Activated T-cell treated with anti-CD3 and anti-CD28 coated beads, Interleukin-2, amount 50 U/mL, for 24 hours (primary cell): ENCODE measurements at places on chromosomes 11 and 22.
A peak's percentile ranks its signal among the peaks of the same experiment; 100 is the strongest.

- no peak for DNase-seq
Measured at GRCh38 chr22:49404576-49405241, 423.0 kb downstream of the BRD1 start.

- DNase-seq = no peak
Measured at GRCh38 chr11:123073343-123074057, 11.6 kb upstream of the HSPA8 start.

DNA sequence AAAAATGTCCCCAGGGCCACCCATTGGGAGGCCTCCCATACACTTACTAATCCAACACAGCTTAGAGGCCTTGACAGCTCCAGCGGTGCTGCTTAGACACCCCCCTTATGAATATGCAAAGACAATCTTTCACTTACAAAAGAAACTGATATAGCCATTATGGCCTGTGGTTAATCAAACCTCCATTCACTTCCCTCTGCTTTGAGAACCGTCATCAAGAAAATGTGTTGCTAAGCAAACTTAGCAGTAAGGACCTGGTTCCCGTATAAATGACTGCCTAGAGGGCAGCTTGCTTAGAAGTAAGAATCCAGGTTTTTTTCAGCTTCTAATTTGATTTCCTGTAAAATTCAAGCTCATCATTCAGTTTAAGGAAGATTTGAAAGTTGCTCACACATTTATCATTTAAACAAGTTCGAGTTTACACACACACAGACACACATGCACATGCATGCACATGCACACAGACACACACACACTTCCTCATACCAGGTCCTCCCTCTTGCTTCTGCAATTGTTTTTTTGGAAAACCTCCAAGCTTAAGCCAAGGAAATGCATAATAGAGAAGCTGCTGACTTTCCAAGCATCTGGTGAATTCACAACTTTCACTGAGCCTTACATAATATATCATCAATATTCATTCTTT is 137.7 kb upstream of the BLID start:
- DNase-seq = no peak

- peak; percentile 87 for DNase-seq
Measured at GRCh38 chr11:64152841-64153691, 12.8 kb downstream of the MACROD1 start.

- DNase-seq = no peak
Measured at GRCh38 chr11:70314730-70315129, 44.2 kb downstream of the PPFIA1 start.

GRCh38 chr11:31822175-31822926 is 11.2 kb upstream of the PAX6 start:
- no peak for DNase-seq

- DNase-seq = no peak
Measured at GRCh38 chr22:30474683-30475424, 3.0 kb upstream of the SEC14L3 start.

- no peak for DNase-seq
Measured at GRCh38 chr11:12680246-12680939, 6.2 kb downstream of the TEAD1 start.

GRCh38 chr11:60914633-60915247 is 782 bp downstream of the TMEM109 start:
- DNase-seq = peak; percentile 70

- DNase-seq = no peak
Measured at GRCh38 chr11:73475549-73476095, 99.4 kb downstream of the RELT start.

DNA sequence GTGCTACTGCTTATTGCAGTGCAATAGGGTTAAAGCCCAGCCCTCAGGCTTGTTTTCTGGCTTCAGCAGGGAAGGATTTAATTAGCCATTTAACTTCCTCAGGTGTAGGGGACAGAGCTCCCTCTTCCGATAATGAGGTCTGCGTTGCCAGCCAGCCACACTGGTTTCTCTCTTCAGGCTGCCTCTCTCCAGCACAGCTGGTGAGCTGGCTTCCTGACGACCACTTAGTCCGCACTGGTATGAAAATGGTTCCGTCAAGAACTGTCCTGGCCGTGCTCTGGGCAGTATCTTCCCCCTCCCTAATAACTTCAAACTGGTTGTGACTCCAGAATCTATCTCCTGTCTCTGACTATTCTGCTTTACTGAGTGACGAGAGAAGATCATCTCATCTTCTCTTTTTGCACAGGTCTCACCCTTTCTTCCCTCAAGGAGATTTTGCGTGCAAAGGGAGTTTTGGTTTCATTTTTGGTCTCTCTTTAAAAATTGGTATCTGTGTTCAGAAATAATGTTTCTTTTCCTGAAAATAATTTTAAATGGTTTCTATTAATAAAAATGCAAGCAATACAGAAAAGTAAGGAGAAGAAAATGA is 49.2 kb downstream of the CNTN5 start:
- DNase-seq = no peak

- DNase-seq = no peak
Measured at GRCh38 chr11:14253421-14253820, 105.6 kb downstream of the RRAS2 start.

- DNase-seq = no peak
Measured at GRCh38 chr11:99316776-99317520, 296.2 kb downstream of the CNTN5 start.

DNA sequence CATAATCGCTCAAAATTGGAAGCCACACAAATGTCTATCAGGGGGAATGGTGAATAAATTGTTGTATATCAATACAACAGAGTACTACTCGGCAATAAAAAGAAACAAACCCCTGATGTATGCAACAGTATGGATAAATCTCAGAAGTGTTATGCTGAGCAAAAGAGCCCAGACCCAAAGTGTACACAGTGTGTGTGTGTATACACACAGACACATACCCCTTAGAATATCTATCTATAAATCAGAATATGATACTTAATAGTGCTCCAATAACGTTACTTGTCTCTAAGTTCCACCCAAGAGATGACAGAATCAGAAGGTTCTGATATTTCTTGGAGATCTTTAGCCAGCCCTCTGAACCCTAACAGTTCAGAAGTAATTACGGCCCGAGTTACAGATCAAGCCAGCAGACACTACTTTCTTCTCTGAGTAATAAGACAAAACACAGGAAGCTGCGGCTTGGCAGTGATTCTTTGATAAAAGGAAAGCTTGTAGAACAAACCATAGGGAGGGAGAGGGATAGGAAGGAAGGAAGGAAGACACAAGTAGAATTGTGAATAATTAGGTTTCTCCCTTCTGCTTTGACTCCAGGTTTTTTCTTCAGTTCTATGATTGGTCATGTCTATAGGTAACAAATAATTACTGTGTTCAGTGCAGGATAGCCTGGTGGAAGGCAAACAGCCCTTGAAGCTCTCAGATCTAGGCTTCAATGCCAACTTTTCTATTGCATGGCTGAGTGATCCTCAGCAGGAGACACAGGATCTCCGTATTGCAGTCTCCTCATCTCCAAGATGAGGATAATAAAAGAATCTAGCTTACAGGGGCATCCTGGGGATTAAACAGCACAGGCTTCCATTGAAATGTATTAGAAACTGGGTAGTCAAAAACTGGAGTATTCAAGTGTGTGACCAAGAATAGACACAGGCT is 75.6 kb upstream of the TEAD1 start:
- no peak for DNase-seq

- no peak for DNase-seq
Measured at GRCh38 chr22:28714043-28714628, 27.5 kb downstream of the CHEK2 start.

DNA sequence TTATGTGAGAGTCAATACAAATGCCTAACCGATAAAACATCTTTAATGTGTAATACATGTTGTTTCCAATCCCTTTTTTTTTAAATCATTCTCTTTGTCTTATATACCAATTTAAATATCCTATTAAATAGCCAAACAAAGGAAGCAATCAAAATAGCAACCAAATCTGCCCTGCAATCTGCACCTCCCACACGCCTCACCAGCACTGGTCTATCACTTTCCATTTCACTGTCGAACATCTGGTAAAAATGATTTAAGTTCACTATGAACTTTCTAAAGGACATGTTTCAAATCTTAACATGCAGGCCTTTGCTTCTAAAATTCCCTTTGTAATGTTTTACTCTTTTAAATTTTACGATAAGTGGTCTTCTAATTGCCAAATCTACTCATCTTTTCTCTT is 1305.5 kb upstream of the TENM4 start:
- DNase-seq = no peak

DNA sequence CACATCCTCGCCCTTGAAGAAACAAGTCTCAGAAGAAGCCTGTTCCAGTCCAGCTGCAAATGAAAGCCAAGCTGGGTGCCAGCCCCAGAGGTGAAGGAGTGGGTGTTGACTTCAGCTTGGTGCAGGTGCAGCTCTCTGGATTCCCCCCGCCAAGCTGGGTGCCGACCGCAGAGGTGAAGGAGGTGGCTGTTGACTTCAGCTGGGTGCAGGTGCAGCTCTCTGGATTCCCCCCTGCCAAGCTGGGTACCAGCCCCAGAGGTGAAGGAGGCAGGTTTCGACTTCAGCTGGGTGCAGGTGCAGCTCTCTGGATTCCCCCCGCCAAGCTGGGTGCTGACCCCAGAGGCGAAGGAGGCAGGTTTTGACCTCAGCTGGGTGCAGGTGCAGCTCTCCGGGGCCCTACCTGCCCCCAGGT is 1234.0 kb downstream of the TBC1D22A start:
- no peak for DNase-seq

GRCh38 chr11:10885703-10886363 is 28.0 kb upstream of the ZBED5 start:
- DNase-seq = no peak

DNA sequence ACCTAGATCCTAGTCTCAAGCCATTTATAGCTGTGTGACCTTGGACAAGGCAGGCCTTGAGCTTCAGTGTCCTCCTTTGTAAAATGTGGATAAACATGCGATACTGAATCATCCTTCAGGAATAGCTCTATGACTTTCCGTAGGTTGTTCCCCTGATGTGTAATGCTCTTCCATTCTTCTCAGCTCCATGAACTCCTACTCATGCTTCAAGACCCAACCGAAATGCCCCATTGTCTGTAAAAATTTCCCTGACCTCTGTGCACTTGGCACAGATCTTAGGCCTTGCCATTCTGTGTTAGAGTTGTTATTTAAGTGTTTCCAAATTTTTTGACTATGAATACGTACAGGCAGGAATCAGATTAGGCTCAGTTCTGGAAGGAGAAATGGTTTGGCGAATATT is 3.3 kb upstream of the BEST1 start:
- DNase-seq = no peak

DNA sequence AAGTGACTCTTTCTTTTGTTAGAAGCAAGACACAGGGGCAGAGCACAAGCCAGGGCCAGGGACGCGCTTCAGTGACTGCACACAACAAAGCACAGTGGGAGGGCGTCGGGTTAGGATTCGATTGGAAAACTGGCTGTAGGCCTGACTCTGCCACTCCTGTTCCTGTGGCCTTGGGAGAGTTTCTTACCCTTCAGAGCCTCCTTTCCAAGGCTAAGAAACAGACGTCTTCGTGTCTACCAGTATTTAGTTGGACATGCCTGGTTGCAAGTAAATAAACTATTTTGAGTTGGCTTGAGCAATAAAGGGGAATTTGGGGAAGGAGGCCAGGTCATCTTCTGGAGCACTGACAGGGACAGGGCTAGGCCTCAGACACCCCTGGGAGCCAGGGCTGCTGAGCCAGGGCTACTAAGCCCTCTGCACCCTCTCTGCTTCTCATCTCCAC is 549.1 kb downstream of the INSC start:
- no peak for DNase-seq

DNA sequence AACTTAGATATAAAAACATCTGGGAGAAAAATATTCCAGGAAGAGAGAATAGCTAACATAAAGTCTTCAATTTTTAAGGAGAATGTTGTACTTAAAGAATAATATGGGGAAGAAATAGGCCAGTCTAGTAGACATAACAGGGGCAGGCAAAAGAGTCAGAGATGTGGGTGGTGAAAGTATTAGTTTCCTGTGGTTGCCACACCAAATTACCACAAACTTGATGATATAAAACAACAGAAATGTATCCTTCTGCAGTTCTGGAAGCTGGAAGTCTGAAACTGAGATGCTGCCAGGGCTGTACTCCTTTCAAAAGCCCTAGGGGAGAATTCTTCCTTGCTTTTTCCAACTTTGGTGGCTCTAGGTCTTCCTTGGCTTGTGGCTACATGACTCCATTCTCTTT is 1309.7 kb downstream of the LRRC4C start:
- no peak for DNase-seq

- DNase-seq = no peak
Measured at GRCh38 chr11:2655016-2655719, 44.6 kb downstream of the KCNQ1OT1 start.

- no peak for DNase-seq
Measured at GRCh38 chr22:46551996-46552395, 14.6 kb upstream of the CELSR1 start.

DNA sequence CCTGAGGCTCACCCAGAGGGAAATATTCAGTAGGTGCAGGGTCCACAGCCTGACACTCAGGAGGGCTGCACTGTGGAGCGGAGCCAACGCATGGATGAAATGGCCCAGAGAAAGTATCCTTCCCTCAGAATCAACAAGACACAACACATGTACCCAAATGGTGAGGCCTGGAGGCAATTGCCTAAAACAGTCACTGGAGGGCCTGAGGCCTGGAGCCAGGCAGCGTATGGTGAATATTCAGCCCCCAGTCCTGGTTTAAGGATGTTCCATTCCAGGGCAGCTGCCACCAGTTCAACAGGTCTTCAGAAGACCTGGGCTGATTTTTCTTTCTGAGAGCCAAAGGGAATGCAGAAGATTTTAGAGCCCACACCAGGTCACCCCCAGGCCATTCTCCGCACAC is 264.8 kb downstream of the INSC start:
- no peak for DNase-seq

DNA sequence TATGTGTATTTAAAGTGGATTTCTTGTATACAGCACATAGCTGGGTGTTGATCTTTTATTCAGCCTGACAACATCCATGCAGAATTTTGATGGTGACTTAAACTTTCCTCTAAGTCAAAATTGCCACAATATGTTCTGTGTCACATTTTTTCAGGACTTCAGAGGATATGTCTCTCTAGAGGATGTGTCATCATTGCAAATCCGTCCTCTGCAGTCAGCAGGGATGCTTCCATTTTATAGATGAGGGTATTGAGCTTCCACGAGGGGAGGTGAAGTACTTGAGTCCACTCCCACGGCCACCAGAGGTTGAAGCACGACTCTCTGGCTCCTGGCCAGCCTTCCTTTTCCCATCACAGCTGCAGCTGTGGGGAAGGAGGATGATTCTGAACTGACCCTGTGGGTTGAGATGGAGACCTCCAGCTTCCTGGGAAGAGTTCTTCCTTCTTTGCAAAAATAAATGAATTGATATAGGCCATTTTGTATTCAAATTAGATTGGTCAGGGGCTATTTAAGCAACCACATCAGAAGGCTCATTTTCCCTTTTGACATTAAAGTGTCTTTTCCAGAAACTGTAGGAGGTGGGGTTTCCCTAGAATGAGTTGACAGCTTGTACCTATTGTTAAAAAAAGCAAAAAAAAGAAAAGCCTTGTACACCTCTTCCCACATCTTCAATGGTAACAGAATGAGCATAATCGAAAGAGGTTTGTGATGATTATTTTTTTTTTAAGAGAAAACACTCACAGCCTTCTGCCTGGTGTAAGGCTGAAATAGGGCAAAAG is 55.2 kb upstream of the MYEOV start:
- DNase-seq = peak; percentile 45

DNA sequence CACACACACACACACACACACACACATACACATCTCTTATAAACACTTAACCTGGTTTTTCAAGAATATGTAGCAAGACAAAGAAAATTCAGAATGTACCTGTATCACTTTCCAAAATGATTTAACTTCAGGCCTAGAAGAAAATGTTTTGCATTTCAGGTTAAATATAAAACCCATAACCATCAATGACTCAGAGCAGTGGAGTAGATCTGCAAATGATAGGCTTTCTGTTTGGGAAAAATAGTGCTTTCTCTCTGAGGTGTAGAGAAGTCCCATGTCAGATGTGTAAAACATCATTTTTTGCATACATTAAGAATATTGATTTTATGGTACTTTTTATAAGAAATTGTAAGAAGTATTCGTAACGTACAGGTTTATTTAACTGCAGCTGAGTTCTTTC is 116.9 kb downstream of the STK33 start:
- no peak for DNase-seq
